ENCODE measurements at places on chromosomes 7 and 10. TPM values are rescaled to one million over a fixed set of nuclear protein-coding genes. Genes with fewer than 3 reads are reported as not detected.

DNA sequence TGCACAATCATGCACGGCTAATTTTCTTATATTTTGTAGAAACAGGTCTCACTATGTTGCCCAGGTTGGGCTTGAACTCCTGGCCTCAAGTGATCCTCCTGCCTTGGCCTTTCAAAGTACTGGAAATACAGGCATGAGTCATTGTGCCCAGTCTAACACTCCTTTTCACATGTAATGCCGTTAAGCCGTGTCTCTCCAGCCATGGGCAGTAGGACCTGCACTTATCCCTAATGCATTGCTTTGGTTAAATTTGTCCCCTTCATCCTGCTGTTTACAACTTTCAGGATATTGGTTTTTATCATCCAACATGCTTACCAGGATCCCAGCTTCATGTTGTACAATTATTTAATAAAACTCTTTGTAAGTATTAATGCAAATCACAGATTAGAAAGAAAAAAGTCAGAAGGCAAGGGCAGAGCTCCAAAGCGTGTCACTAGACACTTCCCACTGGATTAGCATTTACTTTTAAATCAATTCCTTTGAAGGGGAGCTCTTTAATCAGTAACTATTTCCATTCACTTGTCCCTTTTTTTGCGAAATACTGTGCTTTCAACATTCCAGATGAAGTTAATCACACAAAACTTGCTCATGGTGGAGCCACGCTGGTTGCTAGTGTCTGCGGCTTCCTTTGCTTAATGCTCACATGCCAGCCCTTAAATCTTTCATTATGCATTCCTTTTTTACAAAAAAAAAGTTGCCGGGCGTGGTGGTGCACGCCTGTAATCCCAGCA is 256.0 kb upstream of the AUTS2 start:
- DNase-seq = no peak

The MALRD1 gene
- not detected for total RNA-seq

DNA sequence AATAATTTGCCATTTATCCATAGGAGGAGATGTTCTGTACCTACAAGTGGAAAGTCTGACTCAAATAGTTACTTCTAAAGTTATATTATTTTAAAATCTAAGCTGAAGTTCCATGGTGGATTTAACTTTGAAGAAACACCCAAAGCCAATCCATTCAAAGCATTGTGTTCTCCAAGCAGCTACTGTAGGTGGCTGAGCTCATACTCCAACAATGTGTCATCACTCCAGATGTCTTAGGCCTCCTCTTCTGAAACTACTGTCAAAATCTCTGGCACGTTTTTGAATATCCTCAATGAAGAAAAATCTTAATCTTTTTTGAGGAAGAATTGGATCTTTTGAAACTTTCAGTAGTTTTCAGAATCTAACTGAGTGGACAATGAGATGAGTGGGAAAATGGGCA is 169.1 kb downstream of the PTEN start:
- DNase-seq = no peak

The OR2A1 gene
- total RNA-seq = not detected

The PDK4 gene
- 331 TPM for total RNA-seq

The GIMAP4 gene
- total RNA-seq = not detected

The ELAPOR2 gene
- 6.3 TPM for total RNA-seq

- no peak for DNase-seq
Measured at GRCh38 chr10:53223851-53224250, 451.3 kb upstream of the MBL2 start.

The DOCK1 gene
- total RNA-seq = 25.1 TPM

GRCh38 chr10:132003282-132003924 is 21.7 kb upstream of the BNIP3 start:
- DNase-seq = no peak

DNA sequence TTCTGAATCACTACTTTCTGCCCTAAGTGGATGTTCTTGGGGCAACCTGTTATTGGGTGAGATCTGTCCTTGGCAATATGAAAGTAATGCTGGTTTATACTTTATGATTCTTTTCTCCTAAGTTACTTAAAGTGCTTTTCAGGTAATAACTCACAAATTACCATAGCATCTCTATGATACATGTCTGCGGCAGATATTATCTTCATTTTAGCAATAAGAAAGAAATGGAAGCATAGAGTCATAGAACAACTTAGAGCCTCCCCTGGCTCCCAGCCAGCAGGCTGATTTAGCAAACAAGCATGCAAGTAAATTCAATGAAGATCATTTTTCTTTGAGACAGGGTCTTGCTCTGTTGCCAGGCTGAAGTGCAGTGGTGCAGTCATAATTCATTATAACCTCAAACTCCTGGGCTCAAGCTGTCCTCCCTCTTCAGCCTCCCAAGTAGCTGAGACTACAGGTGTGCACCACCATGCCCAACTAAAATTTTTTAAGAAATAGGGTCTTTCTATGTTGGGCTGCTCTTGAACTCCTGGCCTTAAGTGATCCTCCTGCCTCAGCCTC is 38.1 kb upstream of the GRM8 start:
- DNase-seq = no peak

- DNase-seq = no peak
Measured at GRCh38 chr10:22906767-22907166, 21.1 kb upstream of the ARMC3 start.

DNA sequence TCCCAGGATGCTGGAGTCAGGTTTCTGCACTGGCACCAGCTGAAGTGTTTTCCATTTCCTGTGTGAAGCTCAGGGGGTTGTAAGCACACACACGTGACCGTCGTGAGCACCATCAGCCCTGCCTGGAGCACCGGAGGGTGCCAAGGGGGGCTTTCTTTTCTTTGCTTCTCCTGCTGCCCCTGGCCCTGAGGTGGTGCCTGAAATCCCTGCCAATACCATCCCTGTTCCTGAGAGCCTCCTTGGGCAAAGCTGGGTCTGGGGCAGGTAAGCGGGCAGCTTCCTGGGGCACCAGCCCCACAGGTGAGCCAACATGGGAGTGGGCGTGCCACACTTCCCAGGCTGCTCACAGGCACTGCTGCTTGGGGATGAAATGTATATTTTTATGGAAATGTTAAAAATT is 593.6 kb downstream of the DNAJB6 start:
- DNase-seq = no peak

The OR2A7 gene
- total RNA-seq = 0.27 TPM

Data from SK-MEL-5 (cell line).